A549 treated with Hydrocortisone at 1 μM for 4 hours (cell line): ENCODE measurements at places on chromosomes 5 and 9. TPM values are rescaled to one million over a fixed set of nuclear protein-coding genes. Genes with fewer than 3 reads are reported as not detected.

Gene ADAMTS12
- 6.1 to 7.8 TPM (median 7.3 TPM) in 5 replicates for total RNA-seq

Gene PCDHB3
- 0.03 to 0.07 TPM in 2 of 5 replicates, not detected in the others for total RNA-seq

Gene SLC6A19
- 0.33 to 0.40 TPM (median 0.37 TPM) in 5 replicates for total RNA-seq

Gene NPR3
- total RNA-seq = 13.8 to 20.7 TPM (median 15.7 TPM) in 5 replicates

Gene OCLN
- 7.2 to 14.8 TPM (median 8.7 TPM) in 5 replicates for total RNA-seq

Gene FOXD4L4
- total RNA-seq = 0.07 to 0.09 TPM (median 0.08 TPM) in 3 of 5 replicates, not detected in the others

Gene PCDHB4
- total RNA-seq = 0.06 to 0.10 TPM (median 0.07 TPM) in 3 of 5 replicates, not detected in the others

Gene MYOZ3
- total RNA-seq = 0.07 to 0.14 TPM in 2 of 5 replicates, not detected in the others

Gene CCDC183
- total RNA-seq = 0.18 to 0.63 TPM (median 0.44 TPM) in 5 replicates

Gene DNM1
- total RNA-seq = 79.3 to 92.9 TPM (median 87.9 TPM) in 5 replicates

Gene FOXI1
- total RNA-seq = not detected in 5 replicates

Gene SHISAL2B
- not detected in 5 replicates for total RNA-seq

Gene SCAI
- 1.3 to 2.1 TPM (median 1.5 TPM) in 5 replicates for total RNA-seq

Gene GARNL3
- total RNA-seq = 2.3 to 4.1 TPM (median 2.5 TPM) in 5 replicates

Gene ZNF483
- total RNA-seq = 0.18 to 0.94 TPM (median 0.49 TPM) in 5 replicates

Gene FOXD4L3
- total RNA-seq = 0.08 to 0.16 TPM (median 0.12 TPM) in 3 of 5 replicates, not detected in the others

Gene BARHL1
- not detected in 5 replicates for total RNA-seq

Gene SLC27A6
- 0.06 TPM in 2 of 5 replicates, not detected in the others for total RNA-seq

Gene F2RL2
- total RNA-seq = 2.9 to 4.0 TPM (median 2.9 TPM) in 5 replicates

Gene CER1
- not detected in 5 replicates for total RNA-seq

Gene PCDHA12
- total RNA-seq = 2.7 to 3.6 TPM (median 2.8 TPM) in 5 replicates

Gene PRLR
- total RNA-seq = 0.02 to 0.10 TPM (median 0.05 TPM) in 5 replicates

Gene SHOC1
- 0.02 TPM in 1 of 5 replicates, not detected in the others for total RNA-seq

Gene PCDH12
- total RNA-seq = 0.03 to 0.06 TPM in 2 of 5 replicates, not detected in the others

Gene FXN
- total RNA-seq = 23.2 to 28.2 TPM (median 25.2 TPM) in 5 replicates

Gene IFNA13
- not detected in 5 replicates for total RNA-seq

Gene ZCCHC10
- total RNA-seq = 23.8 to 28.4 TPM (median 27.7 TPM) in 5 replicates

Gene TSSK1B
- not detected in 5 replicates for total RNA-seq

Gene ERCC8
- 11.7 to 21.1 TPM (median 13.8 TPM) in 5 replicates for total RNA-seq

Gene ANXA1
- 1,032 to 1,196 TPM (median 1,133 TPM) in 5 replicates for total RNA-seq

Gene FOXD4L5
- 0.03 TPM in 3 of 5 replicates, not detected in the others for total RNA-seq

Gene ANKRD31
- total RNA-seq = 0.03 to 0.07 TPM (median 0.05 TPM) in 5 replicates

Gene PCA3
- total RNA-seq = not detected in 5 replicates

Gene SLC34A3
- total RNA-seq = 0.05 to 0.16 TPM (median 0.07 TPM) in 4 of 5 replicates, not detected in the other

Gene SLC6A3
- 0.62 to 0.97 TPM (median 0.75 TPM) in 5 replicates for total RNA-seq

Gene BTNL3
- total RNA-seq = not detected in 5 replicates

Gene ORM1
- total RNA-seq = 0.16 TPM in 1 of 5 replicates, not detected in the others

Gene GABRB2
- total RNA-seq = not detected in 5 replicates

Gene CATSPER3
- 0.22 to 0.56 TPM (median 0.34 TPM) in 5 replicates for total RNA-seq

Gene ENHO
- 0.88 to 2.5 TPM (median 1.9 TPM) in 5 replicates for total RNA-seq
